ENCODE measurements at places on chromosomes 7 and 10.

DNA sequence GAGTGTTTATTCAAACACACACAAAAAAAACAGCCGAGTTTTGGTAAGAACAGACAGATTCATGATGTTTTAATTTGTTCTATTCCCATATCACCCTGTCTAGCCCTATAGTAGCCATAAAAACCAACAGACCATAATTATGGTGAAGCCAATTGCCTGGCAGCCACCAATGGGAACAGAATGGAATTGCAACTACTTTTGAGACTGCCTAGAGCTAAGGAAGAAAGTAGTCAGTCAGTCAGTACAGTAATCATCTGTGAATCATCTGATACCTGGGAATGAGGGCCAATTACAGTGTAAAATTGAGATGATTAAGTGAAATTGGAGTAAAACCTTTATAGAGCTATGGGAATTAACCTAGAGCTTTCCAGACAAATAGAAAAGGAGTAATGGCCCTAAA, 952.7 kb upstream of the KCND2 start:
- DNase-seq, result no peak

- no peak for DNase-seq
Observed at GRCh38 chr10:97057491-97058235, 128.1 kb downstream of the SLIT1 start.

DNA sequence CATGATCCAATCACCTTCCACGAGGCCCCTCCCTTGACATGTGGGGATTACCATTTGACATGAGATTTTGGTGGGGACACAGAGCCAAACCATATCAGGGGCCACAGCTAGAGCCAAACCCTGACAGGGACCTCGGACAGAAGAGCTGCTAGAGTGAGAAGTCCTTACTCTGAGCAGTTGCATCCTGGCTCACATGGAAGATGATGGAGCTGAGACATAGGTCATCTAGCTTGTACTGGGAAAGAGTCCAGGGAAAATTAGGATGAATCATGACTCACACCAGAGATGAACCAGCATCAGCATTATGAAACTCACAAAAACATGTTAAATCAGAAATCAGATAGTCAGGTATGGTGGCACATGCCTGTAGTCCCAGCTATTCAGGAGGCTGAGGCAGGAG, 12.8 kb upstream of the FMC1 start:
- no peak for DNase-seq

DNA sequence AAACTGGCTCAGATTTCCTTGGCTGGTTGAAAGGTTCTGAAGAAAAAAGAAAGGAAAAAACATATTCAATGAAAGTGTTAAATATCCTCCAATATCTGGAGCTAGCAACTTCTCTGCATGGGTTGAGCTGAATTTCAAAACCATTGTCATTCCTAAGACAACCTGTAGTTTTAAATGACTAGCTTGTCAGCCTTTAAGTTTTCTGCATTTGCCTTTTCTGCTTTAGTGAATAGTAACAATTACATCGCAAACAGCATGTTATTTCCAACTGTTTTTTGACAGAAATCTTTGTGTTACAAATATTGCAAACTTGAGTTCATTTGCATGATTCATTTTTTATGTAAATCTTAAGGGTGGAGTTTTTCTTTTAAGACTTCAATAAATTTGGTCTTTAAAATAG, 852.3 kb upstream of the CELF2 start:
- no peak for DNase-seq

All from NCI-H187 (cell line).